Transverse colon (tissue), 4 donors: ENCODE measurements at places on chromosomes 6 and 20. TPM values are rescaled to one million over a fixed set of nuclear protein-coding genes. Genes with fewer than 3 reads are reported as not detected.

The PLA2G7 gene
- total RNA-seq: 0.14 TPM

The RFX6 gene
- not detected for total RNA-seq

The RAET1G gene
- total RNA-seq: not detected

The SLC4A11 gene
- 0.64 TPM for total RNA-seq

The FAM83C gene
- total RNA-seq: not detected

The LAMA2 gene
- 27.6 TPM for total RNA-seq

The HAO1 gene
- total RNA-seq: not detected

The ARFGEF3 gene
- total RNA-seq: 11.9 TPM

The CLDN20 gene
- total RNA-seq: not detected

The SLC26A8 gene
- not detected for total RNA-seq

GRCh38 chr6:167826896-167827582, at the start of gene AFDN:
TSS of gene AFDN (plus strand) at chr6:167826911. CDS start at chr6:167827133, 222 bp downstream.
- H3K27me3 ChIP-seq: no peaks in the 10 kb centered on the region
- H3K27ac ChIP-seq: peak within 1 kb of the TSS; percentile 87
- DNase-seq: peak; percentile 34

- H3K27me3 ChIP-seq: no peaks in the 10 kb centered on the region
- no peak overlapping the region for H3K4me3 ChIP-seq
- DNase-seq: no peak
These were observed 266.0 kb downstream of the CD83 start for GRCh38 chr6:14383393-14384174.

DNA sequence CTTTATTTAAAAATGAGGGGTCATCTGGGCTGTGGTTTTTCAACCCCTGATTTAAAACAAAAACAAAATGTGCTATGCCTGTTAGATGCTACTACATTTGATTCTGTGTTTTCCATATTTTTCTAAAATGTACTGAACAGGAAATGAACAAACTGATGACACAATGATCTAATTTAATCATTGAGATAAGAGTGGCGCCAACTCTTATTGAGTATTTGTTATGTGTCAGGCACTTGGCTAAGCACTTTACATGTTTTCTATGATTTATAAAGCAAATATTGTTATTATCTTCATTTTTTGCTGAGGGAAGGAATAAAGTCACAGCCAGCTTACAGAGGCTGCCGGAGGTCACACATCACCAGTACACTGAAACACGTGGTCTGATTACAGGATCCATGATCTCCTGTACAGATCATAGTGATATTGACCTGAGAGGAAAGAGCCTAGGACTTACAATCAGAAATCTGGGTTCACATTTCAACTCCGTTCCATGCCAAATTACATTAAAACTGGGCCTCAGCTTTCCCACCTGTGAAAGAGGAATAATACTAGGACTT, 166.7 kb downstream of the ESR1 start:
- no peaks in the 10 kb centered on the region for H3K4me1 ChIP-seq
- no peak overlapping the region for H3K4me3 ChIP-seq
- H3K27me3 ChIP-seq: no peaks in the 10 kb centered on the region
- no peak for DNase-seq
- H3K36me3 ChIP-seq: no peaks in the 10 kb centered on the region
- no peak overlapping the region for H3K27ac ChIP-seq

- peak overlapping the region; percentile 58 for H3K27ac ChIP-seq
- H3K4me1 ChIP-seq: peaks cover 10% of the 10 kb centered on the region
- H3K36me3 ChIP-seq: no peaks in the 10 kb centered on the region
- no peaks in the 10 kb centered on the region for H3K27me3 ChIP-seq
- H3K4me3 ChIP-seq: no peak overlapping the region
These were observed 112.1 kb downstream of the WDR27 start for GRCh38 chr6:169589699-169590257.

DNA sequence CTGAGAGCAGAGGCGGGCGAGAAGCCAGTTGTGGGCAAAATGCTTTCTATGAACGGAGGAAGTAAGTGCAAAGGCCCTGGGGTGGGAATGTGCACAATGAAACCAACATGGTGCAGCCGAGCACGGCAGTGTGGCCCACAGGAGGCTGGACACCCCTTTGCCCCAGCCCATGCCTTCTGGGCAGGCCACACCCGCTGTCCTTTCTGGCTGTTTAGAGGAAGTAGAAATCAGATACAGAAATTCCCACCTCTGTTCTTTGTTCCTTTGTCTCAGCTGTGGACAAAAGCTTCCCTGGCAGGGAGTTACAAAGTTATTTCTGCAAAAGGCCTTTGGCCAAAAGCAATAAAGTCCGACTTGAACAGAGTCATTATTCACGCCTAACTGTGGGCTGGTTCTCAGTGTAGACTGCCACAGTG, 11.9 kb downstream of the SULF2 start:
- DNase-seq: peak; percentile 67
- peaks cover 34% of the 10 kb centered on the region for H3K4me1 ChIP-seq
- H3K27ac ChIP-seq: peak overlapping the region; percentile 85
- no peaks in the 10 kb centered on the region for H3K36me3 ChIP-seq
- H3K27me3 ChIP-seq: no peaks in the 10 kb centered on the region
- no peak overlapping the region for H3K4me3 ChIP-seq

DNA sequence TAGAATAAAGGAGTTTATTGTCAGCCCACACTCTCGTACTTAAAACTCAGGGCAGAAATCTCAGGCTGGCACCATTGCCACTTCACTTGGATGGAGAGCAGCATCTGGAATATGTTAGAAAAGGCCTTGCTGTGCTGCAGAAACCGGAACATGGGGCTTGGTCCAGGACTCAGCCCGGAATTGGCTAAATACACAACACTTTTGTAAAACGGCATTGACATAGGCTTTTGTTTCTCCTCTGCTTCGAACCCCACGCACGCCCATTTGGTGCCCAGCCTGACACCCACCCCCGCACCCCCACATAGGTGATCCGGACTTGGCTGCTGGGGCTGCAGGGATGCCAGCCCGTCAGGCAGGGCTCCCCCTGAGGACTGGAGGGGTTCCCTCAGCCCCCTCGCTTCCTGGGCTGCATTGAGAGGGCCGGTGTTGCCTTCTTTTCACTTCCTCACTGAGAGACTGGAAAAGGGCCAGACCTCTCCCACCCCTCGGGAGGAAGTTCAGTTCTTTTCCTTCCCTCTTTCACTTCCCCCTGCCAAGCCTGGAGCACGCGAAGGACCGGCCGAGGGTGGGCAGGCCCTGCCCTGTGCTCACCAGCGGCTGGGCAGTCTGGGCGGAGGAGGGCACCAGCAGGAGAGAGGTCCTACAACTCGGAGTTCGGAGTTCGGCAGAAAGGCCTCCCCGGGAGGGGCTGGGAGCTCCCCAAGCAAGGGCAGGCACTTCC, 17.9 kb upstream of the CST3 start:
- no peaks in the 10 kb centered on the region for H3K27me3 ChIP-seq
- H3K4me1 ChIP-seq: no peaks in the 10 kb centered on the region
- H3K36me3 ChIP-seq: no peaks in the 10 kb centered on the region
- DNase-seq: peak; percentile 36
- H3K27ac ChIP-seq: peak overlapping the region; percentile 33
- no peak overlapping the region for H3K4me3 ChIP-seq

GRCh38 chr20:19918965-19919329, 98.2 kb upstream of the NAA20 start:
- DNase-seq: no peak
- no peaks in the 10 kb centered on the region for H3K4me1 ChIP-seq
- no peaks in the 10 kb centered on the region for H3K27me3 ChIP-seq
- no peak overlapping the region for H3K4me3 ChIP-seq
- H3K27ac ChIP-seq: no peak overlapping the region

DNA sequence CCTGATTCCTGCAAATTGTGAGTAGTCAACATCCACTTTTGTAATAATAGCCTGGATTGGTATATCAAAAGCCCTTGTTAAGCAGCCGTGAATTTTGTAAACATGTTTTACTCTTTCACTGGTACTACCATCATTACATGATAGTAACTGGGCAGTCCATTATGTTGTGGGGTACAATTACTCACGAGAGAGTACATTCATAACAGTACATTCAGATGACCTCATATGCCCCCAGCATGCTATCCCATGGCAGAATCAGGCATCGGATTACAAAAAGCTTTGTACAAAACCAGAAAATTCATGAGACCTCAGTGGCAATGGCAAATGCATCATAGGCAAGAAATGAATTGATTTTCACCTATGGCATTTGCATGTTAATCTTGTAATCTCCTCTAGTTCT, 166.2 kb downstream of the EPM2A start:
- no peak for DNase-seq
- no peaks in the 10 kb centered on the region for H3K4me1 ChIP-seq
- no peaks in the 10 kb centered on the region for H3K36me3 ChIP-seq
- H3K27me3 ChIP-seq: no peaks in the 10 kb centered on the region
- no peak overlapping the region for H3K4me3 ChIP-seq
- H3K27ac ChIP-seq: no peak overlapping the region

- peaks cover 37% of the 10 kb centered on the region for H3K27me3 ChIP-seq
- no peaks in the 10 kb centered on the region for H3K36me3 ChIP-seq
- H3K4me3 ChIP-seq: no peak overlapping the region
- no peak overlapping the region for H3K27ac ChIP-seq
These were observed 93.3 kb downstream of the CDH22 start for GRCh38 chr20:46214824-46215488.

- H3K27ac ChIP-seq: peak overlapping the region; percentile 8
- DNase-seq: no peak
- H3K27me3 ChIP-seq: no peaks in the 10 kb centered on the region
- no peaks in the 10 kb centered on the region for H3K36me3 ChIP-seq
- peaks cover 16% of the 10 kb centered on the region for H3K4me1 ChIP-seq
These were observed 5.1 kb downstream of the MOCS1 start for GRCh38 chr6:39929039-39929732.

DNA sequence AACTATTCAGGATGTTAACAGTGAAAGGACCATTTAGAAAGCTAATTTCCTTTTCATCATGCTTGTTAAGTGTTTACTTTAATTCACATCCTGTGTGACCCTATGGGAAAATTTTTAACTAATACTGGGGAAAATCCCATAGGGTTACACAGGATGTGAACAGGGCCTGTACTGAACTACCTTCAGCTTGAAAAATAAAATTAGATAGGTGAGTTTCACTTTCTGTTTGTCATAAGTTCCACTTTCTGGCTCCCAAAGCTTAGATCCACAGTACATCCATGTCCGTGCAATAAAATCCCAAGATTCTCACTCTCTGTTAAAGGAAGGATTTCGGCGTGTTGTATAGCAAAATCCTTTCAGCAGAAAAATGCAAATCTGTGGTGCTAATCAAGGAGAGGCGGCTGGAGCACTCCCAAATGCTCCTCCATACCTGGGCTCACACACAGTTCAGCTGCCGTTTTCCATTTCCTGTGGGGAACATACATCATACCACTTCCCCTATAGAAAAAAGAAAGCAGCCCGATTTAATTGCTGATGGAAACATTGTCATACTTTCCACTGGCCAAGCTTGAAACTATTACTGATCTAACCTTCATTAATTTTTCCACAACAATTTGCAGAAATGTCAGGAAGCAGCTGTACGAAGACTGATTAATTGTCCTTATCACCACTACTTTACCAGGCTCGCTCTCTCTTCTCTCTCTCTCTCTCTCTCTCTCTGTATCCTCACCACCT, 125.2 kb downstream of the HIVEP2 start:
- DNase-seq: no peak
- H3K27me3 ChIP-seq: no peaks in the 10 kb centered on the region
- H3K4me3 ChIP-seq: peak overlapping the region; percentile 23
- H3K4me1 ChIP-seq: peaks cover 43% of the 10 kb centered on the region
- H3K36me3 ChIP-seq: no peaks in the 10 kb centered on the region

DNA sequence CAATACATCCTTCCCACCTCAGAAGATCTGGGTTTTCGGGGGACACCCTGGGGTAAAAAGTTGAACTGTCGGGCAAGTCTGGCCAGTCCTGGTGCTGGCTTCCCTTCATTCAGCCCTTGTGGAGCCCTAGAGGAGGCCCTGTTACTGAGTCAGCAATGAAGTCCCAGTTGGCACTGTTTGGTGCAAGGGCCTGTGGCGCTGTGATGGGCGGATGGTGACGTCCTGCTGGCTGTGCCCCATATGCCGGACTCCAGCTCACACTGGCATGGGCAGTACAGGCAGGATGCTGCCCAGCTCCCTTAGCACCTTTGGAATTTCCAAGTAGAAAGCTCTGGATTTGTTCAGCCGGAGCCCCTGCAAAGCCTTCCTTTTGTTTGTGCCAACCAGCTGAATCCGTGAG, 186.2 kb upstream of the PMEPA1 start:
- no peaks in the 10 kb centered on the region for H3K27me3 ChIP-seq
- H3K27ac ChIP-seq: no peak overlapping the region
- H3K36me3 ChIP-seq: no peaks in the 10 kb centered on the region
- no peak overlapping the region for H3K4me3 ChIP-seq
- no peak for DNase-seq

DNA sequence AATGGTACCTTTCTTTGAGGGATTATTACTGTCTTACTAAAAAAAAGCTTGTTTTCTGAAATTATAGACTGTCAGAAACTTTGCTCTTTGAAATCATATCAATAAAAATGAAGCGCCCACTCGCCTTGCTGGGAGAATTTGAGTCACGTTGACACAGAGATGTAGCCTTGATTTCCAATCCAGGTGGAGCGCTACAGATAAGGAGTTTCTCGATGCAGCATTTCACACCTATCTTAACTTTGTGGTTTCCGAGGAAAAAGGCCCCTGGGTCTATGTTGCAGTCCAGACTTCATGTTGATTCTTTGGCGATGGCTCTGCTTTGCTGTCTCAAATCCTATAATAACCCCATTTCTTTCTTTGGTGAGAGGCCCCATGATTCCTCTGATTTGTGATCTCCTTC, 158.1 kb upstream of the ARG1 start:
- no peak overlapping the region for H3K27ac ChIP-seq
- no peak for DNase-seq
- H3K4me1 ChIP-seq: no peaks in the 10 kb centered on the region
- H3K36me3 ChIP-seq: no peaks in the 10 kb centered on the region

- no peak overlapping the region for H3K4me3 ChIP-seq
- no peaks in the 10 kb centered on the region for H3K27me3 ChIP-seq
- no peaks in the 10 kb centered on the region for H3K4me1 ChIP-seq
- H3K36me3 ChIP-seq: no peaks in the 10 kb centered on the region
These were observed 20.5 kb downstream of the SLC22A3 start for GRCh38 chr6:160368670-160369069.

- no peak for DNase-seq
- no peaks in the 10 kb centered on the region for H3K36me3 ChIP-seq
- H3K27me3 ChIP-seq: no peaks in the 10 kb centered on the region
- no peak overlapping the region for H3K4me3 ChIP-seq
- no peaks in the 10 kb centered on the region for H3K4me1 ChIP-seq
These were observed 33.2 kb upstream of the PLEKHG1 start for GRCh38 chr6:150566486-150566885.

GRCh38 chr20:2658414-2659354, 5.3 kb downstream of the IDH3B start:
- peaks cover 48% of the 10 kb centered on the region for H3K36me3 ChIP-seq
- H3K4me1 ChIP-seq: peaks cover 21% of the 10 kb centered on the region
- H3K27me3 ChIP-seq: no peaks in the 10 kb centered on the region

DNA sequence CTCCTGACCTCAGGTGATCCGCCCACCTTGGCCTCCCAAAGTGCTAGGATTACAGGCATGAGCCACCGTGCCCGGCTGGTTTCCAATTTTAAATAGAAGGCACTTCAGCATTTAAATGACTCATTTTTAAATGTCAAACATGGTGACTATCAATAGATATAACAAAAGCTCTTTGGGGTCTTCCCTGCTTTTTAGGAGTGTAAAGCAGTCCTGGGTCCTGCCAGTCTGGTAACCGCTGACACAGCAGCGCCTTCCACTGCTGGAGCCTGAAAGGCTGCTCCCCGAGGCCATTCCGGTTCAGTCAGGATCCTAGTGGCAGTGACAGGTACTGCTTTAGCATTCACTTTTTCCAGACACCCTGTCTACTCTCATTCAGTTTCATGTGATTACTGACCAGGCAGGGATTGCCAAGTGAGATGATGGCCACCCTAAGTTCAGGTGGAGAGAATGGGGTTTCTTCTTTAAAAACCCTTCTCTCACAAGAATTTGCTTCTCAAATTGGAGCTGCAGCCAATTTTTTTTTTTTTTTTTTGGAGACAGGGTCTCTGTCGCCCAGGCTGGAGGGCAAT, 5.1 kb downstream of the DIDO1 start:
- H3K4me3 ChIP-seq: no peak overlapping the region
- peak overlapping the region; percentile 30 for H3K27ac ChIP-seq
- peaks cover 71% of the 10 kb centered on the region for H3K4me1 ChIP-seq
